CD4-positive, alpha-beta T cell (primary cell): ENCODE measurements at places on chromosomes 2 and 18.

GRCh38 chr2:25980076-25980887, 2.0 kb downstream of the KIF3C start:
- no peak for DNase-seq

DNA sequence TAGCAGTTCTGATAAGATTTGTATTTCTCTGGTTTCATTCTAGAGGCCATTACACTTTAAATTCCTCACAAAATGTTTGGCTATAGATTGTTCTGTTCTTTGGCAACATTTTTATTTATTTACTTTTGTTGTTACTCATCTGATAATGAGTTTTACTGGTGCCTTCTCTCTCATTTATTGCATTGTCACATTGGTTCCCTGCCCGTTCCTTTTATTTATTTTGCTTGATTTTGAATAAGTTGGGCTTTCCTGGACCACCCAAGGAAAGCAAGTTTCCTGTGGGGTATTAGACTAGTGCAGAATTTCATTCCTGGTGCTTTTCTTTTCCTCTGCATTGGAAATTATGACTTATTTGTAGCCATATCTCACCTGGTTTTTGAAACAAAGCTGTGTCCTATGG, 232.0 kb downstream of the SOCS6 start:
- no peak for DNase-seq

DNA sequence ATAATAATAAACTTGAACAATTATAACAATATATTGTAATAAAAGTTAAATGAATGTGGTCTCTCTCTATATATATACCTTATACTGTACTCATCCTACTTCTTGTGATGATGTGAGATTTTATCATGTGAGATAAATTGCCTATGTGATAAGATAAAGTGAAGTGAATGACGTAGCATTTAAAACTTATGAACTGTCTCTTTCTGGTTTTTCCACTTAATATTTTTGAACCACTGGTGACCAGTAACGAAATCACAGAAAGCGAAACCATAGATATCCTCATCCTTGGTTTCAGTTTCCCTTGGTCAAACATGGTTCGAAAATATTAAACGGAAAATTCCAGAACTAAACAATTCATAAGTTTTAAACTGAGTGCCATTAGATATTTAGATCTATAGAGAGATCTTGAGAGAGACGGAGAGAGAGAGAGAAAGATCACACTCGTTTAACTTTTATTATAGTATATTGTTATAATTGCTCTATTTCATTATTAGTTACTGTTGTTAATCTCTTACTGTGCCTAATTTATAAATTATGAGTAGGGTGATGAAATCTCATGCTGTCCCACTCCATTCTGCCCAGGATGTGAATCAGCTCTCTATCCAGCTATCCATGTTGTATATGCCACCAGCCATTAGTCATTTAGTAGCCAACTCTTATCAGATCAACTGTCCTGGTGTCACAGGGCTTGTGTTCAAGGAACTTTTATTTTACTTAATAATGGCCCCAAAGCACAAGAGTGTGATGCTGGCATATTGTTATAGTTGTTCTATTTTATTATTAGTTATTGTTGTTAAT, 156.8 kb downstream of the THADA start:
- no peak for DNase-seq

GRCh38 chr2:202114795-202115194, 41.7 kb downstream of the KIAA2012 start:
- DNase-seq = no peak

- DNase-seq = peak; percentile 43
These were observed 620 bp upstream of the WDFY1 start for GRCh38 chr2:223945755-223946154.

DNA sequence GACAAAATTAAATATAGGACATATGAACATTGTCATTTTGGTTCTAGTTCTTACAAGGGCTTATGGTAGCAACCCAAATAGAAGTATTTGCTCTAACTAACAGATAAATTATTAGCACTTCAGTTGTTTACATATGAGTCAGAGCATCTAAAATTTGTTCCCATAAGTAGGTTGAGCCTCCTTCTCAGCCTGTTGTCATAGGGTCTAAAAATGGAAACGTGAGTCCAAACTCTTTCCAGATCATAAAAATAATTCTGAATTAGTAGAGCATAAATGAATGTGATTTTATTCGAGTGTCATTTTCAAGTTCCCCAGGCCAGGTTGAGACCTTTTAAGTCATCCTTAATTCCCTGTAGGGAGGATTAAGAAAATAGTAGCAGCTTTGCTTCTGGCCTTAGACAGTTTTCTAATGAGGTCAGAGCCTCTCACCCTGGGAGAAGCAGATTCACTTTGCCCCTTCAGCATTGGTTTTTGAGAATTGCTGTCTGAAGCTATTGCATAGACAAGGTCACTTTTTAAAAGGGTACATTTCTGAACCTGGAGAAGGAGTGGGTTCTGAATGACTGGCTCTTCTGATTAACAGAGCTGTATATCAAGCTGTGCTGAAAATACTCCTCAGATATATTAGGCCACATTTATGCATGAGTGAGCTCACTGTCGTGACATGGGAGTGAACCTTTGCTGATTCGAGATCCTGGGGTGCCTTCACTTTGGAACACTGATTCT, 164.3 kb downstream of the NEDD4L start:
- no peak for DNase-seq

DNA sequence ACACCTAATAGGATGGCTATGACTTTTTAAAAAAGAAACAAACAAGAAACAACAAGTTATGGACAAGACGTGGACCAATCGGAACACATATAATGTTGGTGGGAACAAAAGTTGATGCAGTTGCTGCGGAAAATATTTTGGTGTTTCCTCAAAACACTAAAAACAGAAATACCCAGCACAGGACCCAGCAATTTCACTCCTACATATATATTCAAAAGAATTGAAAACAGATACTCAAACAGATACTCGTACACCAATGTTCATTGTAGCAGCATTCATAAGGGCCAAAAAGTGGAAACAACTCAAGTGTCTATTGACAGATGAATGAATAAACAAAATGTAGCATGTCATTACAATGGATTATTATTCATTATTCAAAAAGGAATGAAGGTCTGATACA, 12.1 kb downstream of the CCDC141 start:
- no peak for DNase-seq
